ENCODE measurements at places on chromosomes 7 and 10. TPM values are rescaled to one million over a fixed set of nuclear protein-coding genes. Genes with fewer than 3 reads are reported as not detected.

- DNase-seq, result peak; percentile 72
Measured at GRCh38 chr7:27171325-27171636, 2.8 kb downstream of the HOXA10 start.

DNA sequence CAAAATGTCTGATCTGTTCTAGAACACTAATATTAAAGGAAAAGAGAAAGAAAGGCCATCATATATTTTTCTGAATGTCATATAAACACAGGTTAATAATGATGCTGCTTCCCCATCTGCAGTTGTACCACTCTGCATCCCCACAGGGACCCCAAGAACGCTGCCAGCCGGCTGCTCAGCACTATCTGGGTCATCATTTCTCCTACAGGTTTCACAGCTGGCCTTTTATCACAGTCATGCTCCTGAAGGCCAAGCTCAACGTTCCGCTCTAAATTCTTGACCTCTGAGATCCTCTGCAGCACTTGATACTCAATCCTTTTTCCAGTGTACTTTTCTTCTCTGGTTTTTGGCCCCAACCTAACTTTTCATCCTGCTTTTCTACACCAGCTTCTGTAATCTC lies 4.8 kb downstream of the IDI1 start:
- DNase-seq, result no peak

DNA sequence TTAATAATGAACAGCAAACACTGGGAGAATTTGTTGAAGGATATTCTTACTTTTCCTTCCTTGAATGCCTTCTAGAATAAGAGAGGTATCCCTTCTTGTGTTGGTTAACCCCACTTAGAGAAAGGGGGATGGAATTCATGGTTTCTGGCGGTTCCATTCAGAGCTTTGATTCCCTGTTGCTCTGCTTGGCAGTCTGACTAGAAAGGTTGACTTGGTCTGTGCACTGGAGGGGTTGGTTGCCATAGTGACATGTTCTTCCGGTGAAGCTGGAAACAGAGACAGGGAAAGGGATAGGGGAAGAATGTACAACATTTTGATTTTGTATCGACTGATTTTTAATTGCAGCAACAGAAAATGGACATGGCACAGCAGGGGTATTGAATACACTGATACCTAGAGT lies 2.5 kb downstream of the TMEM178B start:
- peak; percentile 59 for DNase-seq

Gene KBTBD2
- 46.6 TPM for total RNA-seq

GRCh38 chr10:130459851-130460490 lies 323.8 kb downstream of the GLRX3 start:
- DNase-seq, result no peak

DNA sequence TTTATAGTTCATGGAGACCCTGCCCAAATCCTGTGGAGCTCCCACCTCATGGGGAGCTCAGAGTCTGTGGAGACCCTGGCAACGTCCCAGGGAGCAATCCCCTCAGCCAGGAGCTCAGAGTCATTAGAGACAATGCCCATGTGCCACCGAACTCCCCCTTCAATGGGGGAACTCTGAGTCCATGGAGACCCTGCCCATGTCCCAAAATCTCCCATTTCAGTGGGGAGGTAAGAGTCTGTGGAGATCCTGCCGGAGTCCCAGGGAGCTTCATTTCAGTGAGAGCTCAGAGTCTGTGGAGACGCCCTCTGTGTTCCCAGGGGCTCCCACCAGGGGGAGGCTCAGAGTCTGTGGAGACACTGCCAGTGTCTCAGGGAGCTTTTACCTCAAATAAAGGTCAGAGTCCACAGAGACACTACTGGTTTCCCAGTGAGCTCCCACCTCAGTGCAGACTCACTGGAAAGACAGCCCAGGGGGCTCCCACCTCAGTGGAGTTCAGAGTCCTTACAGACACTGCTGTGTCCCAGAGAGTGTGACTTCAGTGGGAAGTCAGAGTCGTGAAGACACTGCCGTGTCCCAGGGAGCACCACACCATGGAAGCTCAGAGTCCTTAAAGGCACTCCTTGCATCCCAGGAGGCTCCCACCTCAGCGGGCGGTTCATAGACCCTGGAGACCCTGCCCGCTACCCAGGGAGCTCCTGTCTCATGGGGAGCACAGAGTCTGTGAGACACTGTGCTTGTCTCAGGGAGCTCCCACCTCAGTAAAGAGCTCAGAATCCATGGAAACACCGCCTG lies 5.0 kb downstream of the MYO1G start:
- DNase-seq, result peak; percentile 50

DNA sequence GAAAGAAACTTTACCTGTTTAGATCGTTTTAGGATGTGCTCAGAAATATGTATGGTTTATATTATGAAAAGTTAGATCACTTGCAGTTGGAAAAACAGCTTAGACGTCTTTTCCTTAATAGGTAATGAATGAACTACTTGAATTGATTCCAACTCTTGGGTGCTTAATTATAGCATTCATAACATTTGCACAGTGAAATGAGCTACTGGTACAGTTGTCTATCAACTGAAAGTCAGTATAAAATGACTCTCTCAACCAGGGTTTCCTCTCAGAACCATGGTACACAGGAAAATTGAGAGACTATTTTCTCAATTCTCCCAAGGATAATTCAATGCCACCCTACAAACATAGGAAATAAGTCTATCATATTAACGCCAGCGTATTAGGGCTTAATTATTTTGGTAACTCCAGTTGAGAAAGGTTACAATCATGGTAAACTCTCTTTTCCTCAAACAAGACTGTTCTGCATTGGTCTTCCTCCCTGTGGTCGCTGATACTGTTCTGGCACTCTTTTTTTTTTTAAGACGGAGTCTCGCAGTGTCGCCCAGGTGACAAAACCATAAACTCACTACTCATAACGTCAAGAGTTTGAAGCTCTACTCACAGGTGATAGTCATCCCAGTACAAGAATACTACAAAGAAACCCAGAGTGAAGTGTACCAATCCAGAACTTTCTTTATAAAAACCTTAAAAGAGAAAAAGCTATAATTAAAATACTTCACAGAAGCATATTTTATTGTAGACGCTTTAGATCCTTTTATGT lies 2.0 kb downstream of the ANLN start:
- DNase-seq, result peak; percentile 84

DNA sequence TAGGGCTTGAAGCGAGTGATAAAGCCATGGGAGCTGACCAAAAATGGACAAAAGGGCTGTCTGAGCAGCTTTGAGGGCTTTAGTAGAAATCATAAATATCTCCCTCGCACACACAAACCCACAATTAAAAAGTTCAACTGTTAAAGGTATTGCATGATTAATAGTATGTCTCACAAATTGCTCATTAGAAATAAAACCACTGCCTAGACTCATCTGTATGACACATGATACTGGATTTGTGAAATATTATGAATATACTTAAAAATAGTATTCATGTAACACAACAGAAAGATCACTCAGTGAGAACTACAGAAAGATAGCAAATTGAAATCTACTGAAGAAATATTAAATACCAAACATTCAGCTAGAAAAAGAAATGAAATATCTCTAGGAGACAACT lies 11.9 kb upstream of the PTPN12 start:
- no peak for DNase-seq

- peak; percentile 74 for DNase-seq
Measured at GRCh38 chr7:116951366-116952292, 1.7 kb upstream of the ST7 start.

GRCh38 chr10:27998178-27998953 lies 513 bp downstream of the ODAD2 start:
- DNase-seq, result peak; percentile 46

GRCh38 chr10:43819464-43820230 lies 171.0 kb upstream of the ZNF32 start:
- DNase-seq, result no peak

DNA sequence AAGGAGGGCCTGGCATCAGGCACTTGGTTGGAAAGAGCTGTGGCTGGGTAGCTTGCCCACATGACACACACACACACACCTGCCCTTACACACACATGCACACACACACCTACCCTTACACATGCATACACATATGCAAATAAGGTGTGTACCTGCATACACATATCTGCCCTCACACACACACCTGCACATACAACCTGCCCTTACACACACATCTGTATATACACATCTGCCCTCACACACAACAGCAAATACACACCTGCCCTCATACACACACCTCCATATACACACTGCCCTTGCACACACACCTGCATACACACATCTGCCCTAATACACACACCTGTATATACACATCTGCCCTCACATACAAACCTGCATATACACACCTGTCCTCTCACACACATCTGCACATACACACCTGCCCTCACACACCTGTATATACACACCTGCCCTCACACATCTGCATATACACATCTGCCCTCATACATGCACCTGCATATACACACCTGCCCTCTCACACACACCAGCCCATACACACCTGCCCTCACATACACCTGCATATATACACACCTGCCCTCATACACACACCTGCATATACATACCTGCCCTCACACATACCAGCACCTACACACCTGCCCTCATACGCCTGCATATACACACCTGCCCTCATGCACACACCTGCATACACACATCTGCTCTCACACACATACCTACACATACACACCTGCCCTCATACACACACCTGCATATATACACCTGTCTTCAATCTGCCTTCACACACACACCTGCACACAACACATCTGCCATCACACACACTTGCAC lies 82.9 kb downstream of the GRID1 start:
- DNase-seq, result no peak

GRCh38 chr10:621513-621912 lies 68.0 kb downstream of the DIP2C start:
- no peak for DNase-seq

DNA sequence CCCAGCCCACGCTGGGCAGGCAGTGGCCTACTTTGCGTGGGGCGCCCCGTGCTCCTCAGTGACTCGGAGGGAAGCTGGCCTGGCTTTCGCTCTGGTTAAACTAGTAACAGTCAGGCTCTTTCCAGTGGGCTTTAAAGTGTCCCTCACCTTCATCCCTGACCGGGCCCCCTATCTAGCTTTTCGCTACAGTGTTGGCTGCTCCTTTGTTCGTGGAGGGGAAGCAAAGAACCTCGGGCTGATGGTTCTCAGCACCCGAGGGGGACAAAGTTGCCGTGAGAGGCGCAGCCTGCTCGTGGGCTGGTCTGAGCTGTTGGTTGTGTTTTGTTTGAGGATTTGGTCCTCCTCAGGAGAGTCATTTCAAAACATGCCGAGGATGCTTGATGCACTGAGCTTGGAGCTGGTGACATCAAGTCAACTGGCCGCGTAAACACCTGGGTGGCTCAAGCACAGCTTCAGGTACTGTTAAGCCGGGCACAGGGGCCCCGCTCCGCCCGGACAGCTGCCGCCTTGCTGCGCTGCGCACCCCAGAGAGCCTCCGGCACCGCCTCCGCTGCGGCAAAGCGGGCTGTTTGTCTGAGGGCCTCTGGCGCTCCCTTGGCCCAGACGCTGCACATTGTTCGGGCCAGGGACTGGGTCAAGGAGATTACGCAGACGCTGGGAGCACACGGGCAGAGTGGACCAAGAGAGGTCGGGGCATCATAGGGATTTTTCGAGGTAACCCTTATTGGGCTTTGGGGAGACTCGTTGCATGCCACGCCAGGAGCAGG lies 1.6 kb downstream of the DLX6 start:
- no peak for DNase-seq

GRCh38 chr7:99767662-99768061 lies 16.3 kb downstream of the CYP3A4 start:
- DNase-seq, result no peak
